H4 (cell line): ENCODE measurements at places on chromosomes 5 and 9. TPM values are rescaled to one million over a fixed set of nuclear protein-coding genes. Genes with fewer than 3 reads are reported as not detected.

Gene PTGS1
- total RNA-seq, result 0.37 and 0.74 TPM in 2 replicates

Gene ZFP62
- 22.6 and 27.7 TPM in 2 replicates for total RNA-seq

Gene LVRN
- total RNA-seq, result not detected in 2 replicates

- DNase-seq, result no peak
Observed at GRCh38 chr9:278651-279050, 64.0 kb downstream of the DOCK8 start.

DNA sequence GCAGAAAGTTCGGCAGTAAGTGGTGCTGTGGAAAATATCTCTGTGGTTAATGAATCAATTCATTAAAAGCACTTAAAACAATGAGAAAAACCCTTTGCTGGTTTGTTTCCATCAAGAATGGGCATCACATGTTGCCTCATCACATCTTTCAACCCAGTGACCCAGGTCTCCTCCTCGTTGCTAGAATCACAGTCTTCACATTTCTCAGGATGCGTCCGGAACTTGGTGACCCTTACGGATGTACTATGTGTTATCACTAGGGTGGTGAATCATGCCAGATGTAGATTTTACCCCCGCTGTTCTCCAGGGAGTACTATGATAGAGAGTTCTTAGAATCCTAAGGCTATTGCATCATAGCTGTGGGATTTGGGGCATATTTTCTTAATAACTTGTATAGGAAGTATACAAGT lies 217.9 kb upstream of the KLF4 start:
- DNase-seq, result no peak

Gene LRRC14B
- total RNA-seq, result not detected in 2 replicates

DNA sequence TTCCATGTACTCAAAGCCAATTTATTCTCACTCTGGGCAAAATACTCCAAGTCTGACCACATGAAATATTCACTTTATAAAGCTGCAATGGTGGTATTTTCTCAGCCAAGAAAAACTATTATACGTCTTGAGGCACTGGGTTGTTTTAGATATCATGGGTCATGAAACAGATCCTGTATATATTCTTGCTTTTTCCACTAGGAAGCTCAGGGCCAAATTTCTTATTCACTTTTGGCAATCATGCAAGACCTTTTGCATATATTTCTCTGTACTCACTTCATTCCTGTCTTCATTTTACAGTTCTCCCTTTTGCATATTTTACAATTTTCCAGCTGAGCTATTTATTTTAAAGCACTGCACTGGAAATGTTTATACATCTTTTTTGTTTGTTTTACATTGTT lies 49.8 kb downstream of the GABBR2 start:
- DNase-seq, result no peak

DNA sequence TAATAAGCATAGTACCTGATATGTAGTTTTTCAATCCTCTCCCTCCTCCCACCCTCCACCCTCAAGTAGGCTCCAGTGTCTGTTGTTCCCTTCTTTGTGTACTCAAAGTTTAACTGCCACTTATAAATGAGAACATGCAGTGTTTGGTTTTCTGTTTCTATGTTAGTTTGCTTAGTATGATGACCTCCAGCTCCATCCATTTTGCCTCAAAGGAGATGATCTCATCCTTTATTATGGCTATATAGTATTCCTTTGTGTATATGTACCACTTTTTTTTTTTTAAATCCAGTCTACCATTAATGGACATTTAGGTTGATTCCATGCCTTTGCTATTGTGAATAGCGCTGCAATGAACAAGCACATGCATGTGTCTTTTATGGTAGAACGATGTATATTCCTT lies 20.5 kb downstream of the POLK start:
- no peak for DNase-seq

DNA sequence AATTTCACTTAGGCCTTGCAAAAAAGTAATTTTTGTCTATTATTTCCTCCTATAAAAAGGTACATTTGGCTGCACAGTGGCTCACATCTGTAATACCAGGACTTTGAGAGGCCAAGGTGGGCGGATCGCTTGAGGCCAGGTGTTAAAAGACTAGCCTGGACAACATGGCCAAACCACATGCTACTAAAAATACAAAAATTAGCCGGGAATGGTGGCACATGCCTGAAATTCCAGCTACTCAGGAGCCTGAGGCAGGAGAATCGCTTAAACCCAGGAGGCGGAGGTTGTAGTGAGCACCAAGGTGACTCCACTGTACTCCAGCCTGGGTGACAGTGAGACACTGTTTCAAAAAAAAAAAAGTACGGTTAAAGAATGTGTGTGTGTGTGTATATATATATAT lies 15.7 kb downstream of the NUP155 start:
- DNase-seq, result no peak

- no peak for DNase-seq
Observed at GRCh38 chr5:19229179-19229835, 758.7 kb downstream of the CDH18 start.

GRCh38 chr9:14453286-14453685 lies 139.3 kb upstream of the NFIB start:
- DNase-seq, result no peak

DNA sequence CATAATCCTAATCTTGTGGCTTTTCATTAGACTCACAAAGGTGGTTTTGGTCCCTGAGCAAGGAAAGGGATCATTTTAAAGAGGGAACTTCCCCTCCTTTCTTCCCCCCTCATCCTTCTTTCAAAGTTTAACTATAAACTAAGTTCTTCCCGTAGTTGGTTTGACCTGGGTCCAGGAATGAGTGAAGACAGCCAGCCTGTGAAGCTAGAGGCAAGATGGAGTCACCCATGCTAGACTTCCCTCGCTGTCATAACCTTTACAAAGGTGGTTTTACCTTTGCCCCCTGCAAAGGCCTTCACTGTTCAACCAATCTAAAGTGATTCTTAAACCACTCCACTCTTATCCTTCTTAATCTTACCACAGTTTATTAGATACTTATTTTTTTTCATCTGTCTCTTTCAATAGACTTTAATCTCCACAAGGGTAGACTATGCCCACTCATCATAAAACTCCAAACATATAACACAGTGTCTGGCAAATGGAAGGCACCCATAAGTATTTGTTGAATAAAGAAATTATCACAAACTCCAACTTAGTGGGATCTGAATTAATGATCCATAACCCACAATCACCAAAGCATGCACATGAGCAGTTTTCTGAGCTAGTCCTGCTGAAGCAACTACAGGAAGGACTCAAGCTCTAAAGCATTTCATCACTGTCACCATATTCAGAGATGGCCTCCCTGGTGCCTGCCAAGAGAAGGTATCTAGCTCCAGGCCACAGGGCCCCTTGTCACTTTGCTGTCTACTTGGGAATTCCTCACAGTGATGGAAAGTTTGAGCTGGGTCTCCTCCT lies 369.0 kb downstream of the SPOCK1 start:
- DNase-seq, result no peak

DNA sequence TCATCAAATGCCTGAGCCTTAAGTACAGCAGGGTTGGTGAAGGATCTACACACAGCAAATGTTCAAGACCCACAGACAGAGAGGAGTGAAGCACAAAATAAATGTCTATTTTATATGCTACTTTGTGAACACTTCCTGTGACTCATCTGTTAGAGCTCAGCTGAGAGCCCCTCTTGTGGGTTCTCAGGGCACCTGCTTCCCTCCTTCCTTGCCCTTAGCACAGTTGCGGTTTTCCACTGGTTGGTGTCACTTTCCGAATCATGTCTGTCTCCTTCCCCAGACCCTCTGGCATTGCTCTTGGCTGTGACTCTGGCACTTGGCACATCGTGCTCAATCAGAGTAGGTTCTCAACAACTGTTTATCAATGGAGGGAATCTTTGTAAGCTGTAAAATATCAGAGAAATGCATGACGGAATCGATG lies 128.5 kb upstream of the STC2 start:
- DNase-seq, result peak; percentile 77

GRCh38 chr5:139413963-139414362 lies 10.1 kb upstream of the SPATA24 start:
- no peak for DNase-seq

GRCh38 chr5:120615967-120616645 lies 152.0 kb downstream of the PRR16 start:
- DNase-seq, result no peak

DNA sequence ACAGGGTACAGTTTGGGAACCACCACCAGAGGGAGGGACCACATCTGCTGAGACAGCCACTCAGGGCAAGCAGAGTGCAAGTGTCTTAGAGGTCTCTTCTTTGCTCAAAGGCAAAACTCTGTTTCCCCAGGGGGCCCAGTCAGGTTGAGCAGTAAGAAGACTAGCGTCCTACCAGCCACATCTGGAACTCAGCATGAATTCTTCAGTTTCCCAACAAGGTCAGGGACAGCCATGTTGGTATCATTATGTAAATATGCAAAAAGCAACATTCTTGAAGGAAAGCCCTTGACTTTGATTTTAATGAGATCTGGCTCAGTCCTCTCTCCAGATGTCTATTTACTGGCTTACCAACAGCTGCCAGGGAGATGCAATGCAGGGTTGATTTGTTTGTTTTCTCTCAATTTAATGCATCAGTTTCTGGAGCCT lies 46.7 kb downstream of the TGFBI start:
- DNase-seq, result peak; percentile 12

DNA sequence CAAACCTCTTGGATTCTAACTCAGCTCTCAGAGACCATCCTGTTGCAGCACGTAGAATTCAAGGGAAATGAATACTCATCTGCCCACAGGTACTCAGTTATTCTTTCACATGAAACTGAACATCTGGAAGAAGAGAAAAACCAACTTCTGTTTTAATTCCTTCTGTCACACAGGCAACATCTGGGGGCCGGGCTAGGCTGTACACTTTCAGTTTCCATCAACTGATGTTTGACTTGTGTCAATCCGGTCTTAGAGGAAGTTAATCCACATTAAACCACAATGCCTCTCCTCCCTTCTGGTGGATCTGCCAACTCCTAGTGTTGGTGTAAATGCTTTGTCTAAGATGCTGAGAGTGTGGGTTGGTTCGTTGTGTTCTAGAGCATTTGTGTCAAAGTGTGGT lies 17.6 kb downstream of the DMRT3 start:
- no peak for DNase-seq

DNA sequence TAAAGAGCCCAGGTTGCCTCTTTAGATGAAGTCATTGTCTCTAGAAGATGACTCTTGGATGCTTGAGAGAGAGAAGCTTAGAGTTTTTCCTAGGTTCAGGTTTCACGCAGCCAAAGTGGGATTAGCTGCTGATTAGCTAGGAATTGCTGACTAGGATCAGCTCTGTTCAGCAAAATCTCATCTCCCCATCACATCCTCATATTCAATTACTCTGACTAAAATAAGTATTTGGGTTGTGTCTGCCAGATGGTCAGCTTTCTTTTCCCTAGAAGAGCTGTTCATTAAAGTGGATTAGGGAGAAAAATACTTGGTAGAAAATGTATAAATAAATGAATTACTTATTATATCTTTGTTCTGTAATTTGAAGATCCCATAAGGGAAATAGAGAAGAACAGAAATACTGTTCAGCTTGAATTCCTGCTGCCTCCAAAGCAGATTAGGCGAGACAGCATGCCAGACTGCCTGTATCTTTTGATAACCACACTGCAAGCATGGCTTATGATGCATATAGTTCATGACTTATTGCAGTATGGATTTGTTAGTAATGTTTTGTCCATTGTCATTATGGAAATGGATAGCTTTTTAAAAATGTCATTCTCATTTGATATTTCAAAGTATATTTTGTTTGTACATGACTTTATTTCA lies 184.8 kb upstream of the CD180 start:
- DNase-seq, result no peak

GRCh38 chr5:137838976-137839375 lies 28.7 kb upstream of the MYOT start:
- DNase-seq, result no peak

- no peak for DNase-seq
Observed at GRCh38 chr5:96569332-96569731, 92.8 kb upstream of the CAST start.

- no peak for DNase-seq
Observed at GRCh38 chr5:172972552-172972951, 11.0 kb upstream of the ATP6V0E1 start.
